CD4-positive, alpha-beta T cell treated with Interleukin-4 for 1 hour (primary cell): ENCODE measurements at places on chromosomes 11 and 22.
A peak's percentile ranks its signal among the peaks of the same experiment; 100 is the strongest.

- no peak for DNase-seq
Measured at GRCh38 chr11:1887451-1888346, 4.0 kb downstream of the PRR33 start.

GRCh38 chr22:25942856-25943411 lies 200.9 kb downstream of the MYO18B start:
- no peak for DNase-seq

DNA sequence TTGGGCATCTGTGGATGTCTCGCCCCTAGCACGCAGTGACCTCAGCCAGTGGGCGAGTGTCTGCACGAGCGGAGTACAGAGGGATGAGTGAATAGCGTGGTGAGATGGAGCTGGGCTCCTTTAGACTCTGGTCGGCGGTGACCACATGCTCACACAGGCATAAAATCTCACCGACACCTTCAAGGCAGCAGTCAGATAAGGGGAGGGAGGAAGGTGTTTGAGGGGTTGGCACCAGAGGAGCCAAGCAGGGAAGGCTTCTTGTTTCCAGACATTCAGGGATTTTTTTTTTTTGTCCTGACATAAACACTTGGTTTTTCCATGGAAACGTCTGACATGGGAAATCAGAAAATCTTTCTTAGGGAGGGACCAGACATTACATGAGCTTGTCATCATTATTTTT lies 35.8 kb downstream of the GRIK4 start:
- DNase-seq = no peak

- no peak for DNase-seq
Measured at GRCh38 chr11:57390535-57390934, at the start of gene PRG2. TSS of gene PRG2 (minus strand) at chr11:57390650. CDS start at chr11:57389944, 706 bp downstream.

DNA sequence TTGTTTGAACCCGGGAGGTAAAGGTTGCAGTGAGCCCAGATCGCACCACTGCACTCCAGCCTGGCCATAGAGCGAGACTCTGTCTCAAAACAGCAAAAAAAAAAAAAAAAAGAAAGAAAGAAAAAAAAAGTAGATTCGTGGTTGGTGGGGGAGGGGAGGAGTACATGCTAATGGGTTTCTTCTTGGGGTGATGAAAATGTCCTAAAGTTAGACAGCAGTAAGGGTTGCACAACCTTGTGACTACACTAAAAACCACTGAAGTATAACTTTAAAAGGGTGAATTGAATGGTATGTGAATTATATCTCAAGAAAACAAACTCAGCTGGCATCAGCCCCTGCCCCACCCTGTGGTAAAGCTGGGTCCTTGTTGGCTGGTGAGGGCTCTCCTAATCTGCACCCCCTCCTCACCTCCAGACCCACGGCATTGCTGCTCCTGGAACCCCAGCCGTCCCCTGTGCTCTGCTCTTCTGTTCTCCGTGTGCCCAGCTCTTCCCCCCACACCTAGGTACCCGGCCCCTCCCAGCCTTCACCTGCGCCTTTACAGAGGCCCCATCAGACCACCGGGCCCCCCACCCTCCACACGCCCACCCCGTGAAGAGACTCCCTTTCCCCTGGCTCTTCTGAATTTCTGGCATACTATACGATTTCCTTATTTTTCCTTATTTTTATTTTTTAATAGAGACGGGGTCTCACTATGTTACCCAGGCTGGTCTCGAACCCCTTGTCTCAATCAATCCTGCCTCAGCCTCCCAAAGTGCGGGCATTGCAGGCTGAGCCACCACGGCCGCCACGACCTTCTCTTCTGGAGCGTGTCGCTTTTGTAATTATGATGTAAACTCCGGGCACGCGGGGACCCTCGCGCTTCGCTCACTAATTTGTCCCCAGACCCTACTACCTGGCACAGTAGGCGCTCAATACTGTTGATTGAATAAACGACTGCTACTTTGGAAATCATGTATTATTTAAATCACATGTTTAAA lies 924 bp upstream of the FADD start:
- DNase-seq = no peak

GRCh38 chr11:126345283-126345682 lies 10.2 kb upstream of the ST3GAL4 start:
- DNase-seq = no peak

DNA sequence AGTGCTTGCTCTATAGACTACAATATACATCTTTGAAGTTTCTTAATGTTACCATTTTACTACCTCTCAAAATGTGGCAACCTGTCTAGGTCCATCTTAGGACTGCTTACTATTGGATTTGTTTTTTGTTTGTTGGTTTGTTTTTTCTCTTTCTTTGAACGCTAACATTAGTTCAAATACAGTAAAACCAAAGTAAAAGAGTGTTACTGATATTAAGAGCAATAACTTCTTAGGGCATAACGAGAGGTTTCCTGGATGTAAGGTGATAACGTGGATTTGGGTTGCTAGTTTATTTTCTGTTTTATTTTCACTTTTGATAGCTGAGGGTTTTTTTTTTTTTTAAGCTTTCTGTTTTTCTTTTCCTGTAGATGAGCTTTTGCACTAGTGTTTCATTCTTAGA lies 43.6 kb downstream of the TMEM135 start:
- DNase-seq = no peak

DNA sequence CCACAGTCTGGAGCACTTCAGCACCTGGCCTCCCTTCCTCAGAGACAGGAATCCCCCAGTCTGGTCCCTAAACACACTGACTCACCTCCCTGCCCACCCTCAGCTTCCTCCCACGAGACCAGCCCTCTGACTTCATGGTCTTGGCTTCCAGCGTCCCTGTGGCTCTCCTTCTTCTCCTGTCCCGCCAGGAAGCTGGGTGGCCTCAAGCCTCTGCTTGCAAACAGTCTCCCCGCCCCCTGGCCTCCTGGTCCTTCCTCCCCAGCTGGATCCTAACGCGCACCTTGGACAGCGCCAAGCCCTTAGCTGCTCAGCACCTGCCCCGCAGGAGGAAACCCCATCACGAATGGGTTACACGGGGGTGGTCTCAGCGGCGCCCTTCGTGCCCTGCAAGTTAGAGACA lies 4.5 kb downstream of the NCF4 start:
- DNase-seq = no peak

DNA sequence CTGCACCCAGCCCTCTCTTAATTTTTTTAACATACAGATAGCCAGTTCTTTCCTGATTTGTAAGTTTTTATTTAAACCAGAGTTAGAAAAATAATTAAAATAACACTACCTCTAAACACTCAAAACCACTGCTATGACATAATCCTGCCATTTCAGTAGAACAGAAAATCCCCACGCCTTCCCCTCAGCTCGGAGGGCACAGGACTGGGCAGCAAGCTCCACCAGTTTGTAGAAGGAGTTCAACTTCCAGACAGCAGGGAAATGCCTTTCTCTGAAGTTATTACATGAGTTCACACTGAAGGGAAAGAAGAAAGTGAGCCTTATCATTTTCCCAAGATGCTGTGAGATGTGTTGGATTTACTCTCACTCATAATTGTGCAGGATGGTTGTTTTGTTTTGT lies 114.4 kb downstream of the MRTFA start:
- DNase-seq = no peak

DNA sequence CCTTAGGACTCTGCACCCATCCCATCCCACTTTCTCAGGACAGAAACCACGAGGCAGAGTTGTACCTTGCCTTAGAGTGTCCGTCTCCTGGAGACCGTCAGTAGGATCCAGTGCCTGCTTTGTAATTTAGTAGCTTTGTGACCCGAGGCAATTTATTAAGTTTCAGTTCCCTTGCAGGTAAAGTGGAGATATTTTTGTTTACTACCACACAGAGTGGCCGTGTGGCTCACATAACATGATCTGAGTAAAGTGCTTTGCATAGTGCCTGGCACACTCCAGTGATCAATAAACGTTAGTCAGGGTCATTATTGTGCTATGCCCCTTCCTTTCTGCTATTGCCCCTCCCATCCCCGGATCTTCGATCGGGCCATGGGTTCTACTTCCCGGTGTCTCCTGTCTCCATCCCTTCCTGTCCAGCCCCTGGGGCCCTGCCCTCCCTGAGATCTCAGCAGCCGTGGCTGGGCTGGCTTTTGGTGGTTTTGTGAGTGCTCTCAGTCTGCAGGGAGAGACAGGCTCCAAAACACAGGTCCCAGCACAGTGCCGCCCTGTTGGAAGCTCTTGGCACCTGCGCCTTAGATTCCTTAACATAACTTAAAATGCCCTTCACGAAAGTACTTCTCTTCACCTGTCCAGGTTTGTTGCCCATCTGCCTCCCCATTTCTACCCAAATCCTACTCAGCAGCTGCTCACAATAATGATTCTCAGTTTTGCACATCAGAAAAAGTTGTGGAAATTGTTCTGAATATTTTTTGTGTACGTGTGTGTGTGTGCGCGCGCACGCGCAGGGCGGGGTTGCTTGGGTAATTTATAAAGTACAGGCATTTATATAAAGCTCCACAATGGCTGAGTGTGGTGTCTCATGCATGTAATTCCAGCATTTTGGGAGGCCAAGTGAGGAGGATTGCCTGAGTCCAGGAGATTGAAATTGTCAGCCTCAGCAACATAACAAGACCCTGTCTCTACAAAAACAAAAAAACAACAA lies 753.7 kb downstream of the NTM start:
- DNase-seq = no peak

DNA sequence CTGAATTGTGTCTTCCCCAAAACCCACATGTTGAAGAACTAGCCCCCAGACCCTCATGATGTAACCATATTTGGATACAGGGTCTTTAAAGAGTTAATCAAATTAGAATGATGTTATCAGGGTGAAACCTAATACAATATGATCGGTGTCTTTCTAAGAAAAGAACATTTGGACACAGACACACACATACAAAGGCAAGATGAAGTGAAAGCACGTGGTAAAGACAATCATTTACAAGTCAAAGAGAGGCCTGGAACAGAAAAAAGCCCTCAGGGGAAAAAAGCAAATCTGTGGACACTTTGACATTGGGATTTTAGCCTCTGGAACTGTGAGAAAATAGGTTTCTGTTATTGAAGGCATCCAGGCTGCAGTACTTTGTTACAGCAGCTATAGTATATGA lies 733.4 kb downstream of the JRKL start:
- DNase-seq = no peak

GRCh38 chr22:24068377-24068680 lies 57.2 kb downstream of the CABIN1 start:
- no peak for DNase-seq

DNA sequence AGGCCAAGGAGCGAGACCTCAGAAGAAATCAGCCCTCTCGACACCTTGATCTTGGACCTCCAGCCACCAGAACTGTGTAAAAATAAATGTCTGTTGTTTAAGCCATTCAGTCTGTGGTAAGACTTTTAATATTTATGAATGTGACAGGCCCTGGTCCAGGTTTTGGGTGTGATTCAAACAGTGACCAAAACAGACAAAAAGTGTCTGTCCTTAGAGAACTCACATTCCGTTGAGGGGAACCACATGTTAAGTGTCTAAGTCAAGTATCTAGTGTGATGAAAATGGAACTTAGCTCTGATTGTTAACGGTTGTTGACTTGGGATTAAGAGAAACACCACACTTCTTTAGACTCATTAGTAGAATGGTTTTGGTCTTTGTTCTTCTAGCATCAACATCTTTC lies 22.2 kb downstream of the ATXN10 start:
- no peak for DNase-seq

- DNase-seq = no peak
Measured at GRCh38 chr22:39699631-39700360, 129.2 kb downstream of the CACNA1I start.

DNA sequence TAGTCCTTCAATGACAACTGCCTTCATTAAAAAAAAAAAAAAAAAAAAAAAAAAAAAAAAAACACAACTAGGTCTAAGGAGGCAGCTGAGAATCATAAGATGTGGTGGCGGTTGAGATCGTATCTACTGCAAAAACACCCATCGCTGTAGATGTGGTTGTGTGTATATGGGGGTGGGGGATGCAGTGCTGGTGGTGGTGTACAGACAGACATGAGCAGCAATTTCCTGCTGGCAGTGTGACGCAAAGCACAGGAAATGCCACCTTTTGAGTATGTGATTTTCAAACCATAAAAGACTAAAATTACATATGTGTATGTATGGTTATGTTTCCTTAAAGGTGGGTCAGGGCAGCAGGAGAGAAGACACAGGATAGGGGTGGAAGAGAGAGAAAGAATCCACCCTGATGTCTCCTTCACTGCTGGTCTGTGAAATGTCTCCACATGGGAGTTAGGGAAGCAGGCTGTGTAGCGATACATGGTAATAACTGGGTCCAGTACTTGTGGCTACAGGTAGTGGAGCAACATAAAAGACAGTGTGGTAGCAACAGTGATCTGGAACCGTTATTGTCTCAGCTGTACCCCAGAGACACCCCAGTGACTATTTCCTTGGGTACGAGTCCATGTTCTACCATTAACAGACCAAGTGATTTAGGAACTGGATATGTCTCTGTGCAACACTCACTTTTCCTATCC lies 57.9 kb downstream of the SYTL2 start:
- DNase-seq = peak; percentile 96

DNA sequence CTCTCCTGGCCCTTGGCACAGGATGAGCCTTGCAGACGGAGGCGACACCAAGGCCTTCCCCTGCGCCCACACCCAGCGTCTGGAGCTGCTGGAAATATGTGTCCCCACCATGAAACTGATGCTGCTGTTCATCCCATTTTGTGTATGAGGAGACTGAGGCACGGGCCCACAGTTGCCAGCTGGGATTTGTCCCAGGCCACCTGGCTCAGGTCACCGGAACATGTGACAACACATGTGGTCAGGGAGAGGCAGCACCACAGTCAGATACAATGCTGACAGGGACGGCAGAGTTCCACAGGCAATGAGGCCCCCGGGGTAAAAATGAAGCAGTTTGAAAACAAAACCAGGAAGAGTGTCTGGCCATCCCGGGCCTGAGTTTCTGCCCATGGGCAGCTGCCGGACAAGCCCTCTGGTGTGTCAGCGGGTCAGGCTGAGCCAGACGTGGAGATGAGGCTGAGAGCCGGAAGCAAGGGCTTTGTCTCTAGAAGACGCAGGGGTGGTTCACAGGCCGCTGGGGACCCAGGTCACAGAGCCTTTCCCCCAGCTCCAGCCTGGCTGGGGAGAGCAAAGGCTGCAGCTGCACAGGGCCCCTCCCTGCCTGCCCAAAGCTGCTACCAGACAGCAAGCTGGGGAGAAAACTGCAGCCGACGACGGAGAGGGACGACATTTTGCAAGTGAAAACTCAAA lies 80.7 kb downstream of the CDKN1C start:
- DNase-seq = peak; percentile 6

DNA sequence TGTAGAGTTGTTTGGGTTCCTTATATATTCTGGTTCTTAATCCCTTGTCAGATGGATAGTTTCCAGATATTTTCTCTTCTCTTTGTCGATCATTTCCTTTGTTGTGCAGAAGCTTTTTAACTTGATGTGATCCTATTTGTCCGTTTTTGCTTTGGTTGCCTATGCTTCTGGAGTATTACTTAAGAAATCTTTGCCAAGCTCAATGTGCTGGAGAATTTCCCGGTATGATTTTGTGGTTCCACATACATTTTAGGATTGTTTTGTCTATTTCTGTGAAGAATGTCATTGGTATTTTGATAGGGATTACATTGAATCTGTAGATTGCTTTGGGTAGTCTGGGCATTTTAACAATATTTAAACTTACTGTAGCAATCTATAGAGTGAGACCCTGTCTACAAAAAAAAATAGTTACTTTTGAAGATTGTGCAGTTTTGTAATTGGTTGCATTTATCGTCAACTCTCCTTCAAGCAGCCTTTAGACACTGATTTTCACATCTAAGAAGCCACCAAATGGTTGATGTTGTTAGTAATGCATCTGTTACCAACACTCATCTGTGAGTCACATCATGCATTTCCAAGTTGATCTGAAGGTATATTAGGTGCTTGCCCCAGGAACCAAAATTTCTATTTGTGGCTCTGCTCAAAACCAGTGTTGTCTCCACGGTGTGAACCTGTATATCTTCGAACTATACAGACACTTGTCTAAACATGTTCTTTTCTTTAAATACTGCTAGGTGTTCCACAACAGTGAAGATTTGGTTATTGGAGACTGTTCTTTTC lies 21.4 kb downstream of the XRCC6 start:
- no peak for DNase-seq
